ENCODE measurements at places on chromosomes 2 and 18.

GRCh38 chr2:23327887-23328286 lies 57.1 kb upstream of the KLHL29 start:
- DNase-seq: no peak

- no peak for DNase-seq
Measured at GRCh38 chr2:225317186-225317585, 82.3 kb upstream of the NYAP2 start.

- DNase-seq: no peak
Measured at GRCh38 chr18:33696332-33697162, 118.5 kb downstream of the ASXL3 start.

DNA sequence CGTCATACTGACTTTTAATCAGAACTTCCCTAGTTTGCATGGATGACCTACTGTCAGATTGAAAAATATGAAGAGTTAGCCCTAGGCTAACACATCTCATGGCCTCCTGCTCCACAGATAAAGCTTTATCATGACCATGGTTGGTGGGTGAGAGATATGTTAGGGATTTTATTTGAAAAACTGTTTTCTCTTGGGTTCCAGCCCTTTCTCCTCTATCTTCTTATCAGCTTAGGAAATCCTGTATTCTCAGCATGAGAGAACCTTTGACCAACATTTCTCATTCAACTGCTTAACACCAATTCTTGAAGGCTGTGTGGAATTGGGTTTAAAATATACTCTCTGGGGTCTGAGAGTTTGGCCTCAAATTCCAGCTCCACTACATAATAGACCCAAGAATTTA lies 1407.0 kb upstream of the CELF4 start:
- DNase-seq: no peak

DNA sequence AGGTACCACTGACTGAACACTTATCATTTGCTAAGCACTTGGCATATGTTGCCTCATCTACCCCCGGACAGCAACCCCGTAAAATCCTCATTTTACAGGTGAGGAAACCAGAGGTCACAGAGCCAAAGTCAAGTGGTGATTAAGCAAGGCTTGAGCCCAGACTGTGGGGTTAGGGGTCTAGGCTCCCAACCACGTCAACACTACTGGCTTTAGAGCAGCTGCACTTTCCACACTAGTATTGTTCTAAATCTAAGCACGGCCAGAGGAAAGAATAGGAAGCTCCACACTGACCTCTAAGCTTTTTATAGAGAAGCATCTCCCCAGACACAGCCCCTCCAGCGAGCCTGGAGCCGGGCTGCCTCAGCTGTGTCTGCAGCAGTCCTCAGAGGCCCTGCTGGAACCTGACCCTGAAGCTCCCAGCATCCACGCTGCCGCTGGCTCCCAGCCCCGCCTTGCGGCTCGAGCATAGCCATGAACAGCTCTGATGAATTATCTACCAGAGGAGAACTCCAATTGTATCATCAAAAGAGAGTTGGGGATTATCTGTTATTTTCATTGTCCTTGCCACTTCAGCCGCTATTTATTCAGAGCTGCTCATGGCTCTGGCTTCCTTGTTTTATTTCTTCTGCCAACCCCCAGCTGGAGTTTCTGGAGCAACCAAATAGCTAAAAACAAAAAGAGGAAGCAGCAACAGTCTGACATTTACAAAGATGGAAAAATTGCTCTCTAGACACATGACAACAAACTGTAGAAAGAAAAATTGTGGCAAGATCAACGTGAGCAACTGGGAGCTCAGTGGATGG lies 62.2 kb upstream of the RTN4 start:
- DNase-seq: no peak

DNA sequence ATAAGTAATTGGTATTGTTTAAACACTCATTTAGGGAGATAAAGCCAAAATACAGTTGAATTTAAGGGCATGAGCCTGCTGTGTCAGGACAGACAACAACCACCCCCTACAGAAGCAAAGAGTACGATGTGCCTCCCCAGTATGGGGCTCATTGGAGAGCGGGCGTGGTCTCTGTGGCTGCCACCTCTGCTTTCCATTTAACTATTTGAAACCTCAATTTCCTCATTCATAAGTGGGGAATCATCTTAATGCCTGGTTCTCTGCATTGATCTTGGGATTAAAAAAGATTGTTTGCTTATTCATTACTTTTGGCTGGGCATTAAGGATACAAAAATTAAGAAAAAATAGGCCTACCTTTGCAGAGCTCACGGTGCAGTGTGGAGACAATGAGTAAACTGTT lies 21.4 kb downstream of the KCNS3 start:
- DNase-seq: no peak

DNA sequence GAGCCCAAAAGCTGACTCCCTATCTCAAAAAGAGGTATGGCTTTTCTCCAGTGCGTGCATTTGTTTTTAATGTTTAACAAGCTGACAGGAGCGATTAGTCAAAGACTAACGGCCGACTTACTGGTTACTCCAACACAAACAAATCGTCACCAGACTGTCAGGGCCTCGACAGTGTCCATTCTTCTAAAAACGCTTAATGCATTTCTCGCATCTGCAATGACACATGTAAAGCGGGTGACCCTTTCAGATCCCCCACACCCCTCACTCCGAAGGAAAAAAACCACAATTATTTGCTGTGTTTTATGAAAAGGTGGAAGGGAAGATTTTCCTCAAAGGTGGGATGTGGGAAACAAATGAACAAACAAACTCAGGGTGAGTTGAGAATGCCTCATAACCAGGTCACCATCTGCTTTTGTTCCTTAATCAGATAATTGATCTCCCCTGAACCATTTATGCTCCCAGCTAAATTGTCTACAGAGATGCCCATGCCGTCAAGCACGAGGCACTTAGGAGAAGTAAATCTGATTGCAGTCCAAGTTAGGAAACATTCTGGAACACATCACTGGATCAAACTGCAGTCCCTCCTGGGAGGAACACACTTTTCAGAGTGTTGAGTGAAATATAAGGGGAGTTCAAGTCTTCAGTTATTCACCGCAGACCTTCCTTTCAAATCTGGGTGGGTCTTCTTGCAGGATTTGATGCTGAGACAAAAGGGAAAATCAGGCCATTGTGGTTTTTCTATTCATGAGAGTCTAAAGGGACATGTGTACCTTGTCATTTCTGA lies 340.8 kb downstream of the CMPK2 start:
- no peak for DNase-seq

DNA sequence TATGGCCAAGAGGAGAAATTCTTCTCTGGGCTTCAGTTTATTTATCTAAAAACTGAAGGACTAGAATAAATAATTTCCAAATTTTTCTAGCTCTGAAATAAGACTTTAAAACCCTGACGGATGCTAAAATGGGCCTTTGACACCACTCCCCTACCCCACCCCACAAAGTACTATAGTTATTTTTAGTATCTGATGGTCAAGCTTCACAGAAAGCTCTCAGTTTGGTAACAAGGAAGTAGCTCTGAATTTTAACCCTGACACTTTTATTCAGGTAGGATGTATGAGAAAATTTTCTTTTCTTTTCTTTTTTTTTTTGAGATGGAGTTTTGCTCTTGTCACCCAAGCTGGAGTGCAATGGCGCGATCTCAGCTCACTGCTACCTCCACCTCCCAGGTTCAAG lies 2.4 kb downstream of the RBKS start:
- no peak for DNase-seq

GRCh38 chr2:98572676-98573075 lies 35.6 kb downstream of the COA5 start:
- DNase-seq: no peak

GRCh38 chr2:147275943-147276342 lies 568.9 kb upstream of the ACVR2A start:
- no peak for DNase-seq

- DNase-seq: no peak
Measured at GRCh38 chr2:18186816-18187613, 308.5 kb downstream of the KCNS3 start.

- no peak for DNase-seq
Measured at GRCh38 chr18:76018210-76018609, 476.8 kb downstream of the ZNF516 start.

- no peak for DNase-seq
Measured at GRCh38 chr18:12278741-12279682, 24.9 kb downstream of the CIDEA start.

DNA sequence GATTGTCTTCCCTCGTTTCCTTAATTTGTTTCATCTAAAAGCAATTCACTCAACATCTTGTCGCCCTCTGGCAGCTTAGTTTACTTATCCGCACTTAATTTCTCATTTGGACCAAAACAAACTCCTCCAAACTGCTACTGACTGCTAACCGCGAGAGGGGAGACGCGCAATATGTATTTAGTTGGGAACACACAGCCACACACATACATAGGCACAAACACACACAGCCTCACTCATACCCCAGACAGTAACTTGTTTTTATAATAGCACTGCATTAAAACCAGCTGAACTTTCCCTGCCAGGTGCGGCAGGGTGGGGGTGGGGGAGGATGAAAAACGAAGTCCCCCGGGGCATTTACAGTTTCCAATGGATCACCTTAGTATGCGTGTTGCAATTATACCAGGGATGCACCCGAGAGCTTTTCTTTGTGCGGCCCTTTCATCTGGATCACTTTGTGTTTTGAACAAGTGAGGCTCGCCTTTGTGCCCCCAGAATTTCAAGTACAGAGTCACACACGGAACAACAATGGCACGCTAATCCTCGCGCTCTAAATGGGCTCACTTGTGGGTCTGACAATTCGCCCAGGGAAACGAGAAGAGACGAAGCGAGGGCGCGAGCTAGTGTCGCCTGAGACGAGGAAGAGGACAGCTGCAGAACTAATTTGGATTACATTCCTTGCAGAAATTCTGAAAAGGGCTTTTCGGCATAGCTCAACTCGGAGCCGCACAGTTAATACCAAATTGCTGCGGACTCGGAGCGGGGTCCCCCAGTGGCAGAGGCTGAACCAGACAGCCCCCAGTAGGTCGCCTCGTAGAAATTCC lies 2.4 kb downstream of the ERBB4 start:
- no peak for DNase-seq

GRCh38 chr2:124692707-124693106 lies 667.6 kb downstream of the CNTNAP5 start:
- DNase-seq: no peak

DNA sequence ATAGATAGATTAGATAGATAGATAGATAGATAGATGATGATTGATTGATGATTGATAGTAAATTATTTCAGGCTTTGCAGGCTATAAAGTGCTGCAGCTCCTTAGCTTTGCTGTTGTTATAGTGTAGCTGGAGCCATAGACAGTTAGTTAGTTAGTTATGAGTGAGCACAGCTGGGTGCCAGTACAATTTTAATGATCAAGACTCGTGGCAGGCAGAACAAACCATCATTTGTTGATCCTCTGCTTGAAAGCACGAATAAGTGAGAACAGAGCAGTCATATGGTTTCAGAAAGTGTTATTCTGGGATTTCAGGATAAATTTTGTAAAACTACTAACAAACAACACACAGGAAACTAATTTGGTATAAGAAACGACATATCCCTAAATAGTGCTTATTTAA lies 53.9 kb downstream of the THOC1 start:
- DNase-seq: no peak

GRCh38 chr2:216121255-216121654 lies 12.1 kb downstream of the XRCC5 start:
- DNase-seq: no peak

GRCh38 chr2:21757805-21758430 lies 634.1 kb downstream of the TDRD15 start:
- DNase-seq: no peak

DNA sequence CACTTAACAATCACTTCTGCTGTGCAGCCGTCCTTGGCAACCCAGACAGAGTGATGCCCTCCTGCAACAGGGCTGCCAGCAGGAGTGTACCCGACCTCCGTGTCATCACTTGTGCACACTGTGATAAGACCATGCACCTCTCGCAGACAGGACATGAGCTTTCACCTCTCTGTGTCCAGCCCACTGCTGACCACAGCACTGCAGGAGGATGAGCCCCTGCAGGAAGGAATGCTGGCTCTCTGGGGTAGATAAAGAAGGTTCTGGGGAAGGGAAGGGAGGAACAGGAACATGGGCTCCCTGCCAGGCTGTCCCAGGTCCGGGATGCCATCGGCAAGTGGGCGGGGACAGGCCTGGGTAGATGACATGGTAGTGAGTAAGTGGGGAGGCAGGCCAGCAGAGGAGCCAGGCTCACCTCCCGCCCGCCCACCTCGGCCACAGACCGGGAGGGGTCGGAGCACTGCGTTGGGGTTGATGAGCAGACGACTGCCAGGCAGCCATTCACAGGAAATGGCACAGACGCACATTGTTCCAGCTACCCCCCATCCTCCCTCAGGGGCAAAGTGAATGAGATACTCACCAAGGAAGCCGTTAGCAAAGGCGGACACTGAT lies 18.6 kb upstream of the COL6A3 start:
- peak; percentile 45 for DNase-seq

DNA sequence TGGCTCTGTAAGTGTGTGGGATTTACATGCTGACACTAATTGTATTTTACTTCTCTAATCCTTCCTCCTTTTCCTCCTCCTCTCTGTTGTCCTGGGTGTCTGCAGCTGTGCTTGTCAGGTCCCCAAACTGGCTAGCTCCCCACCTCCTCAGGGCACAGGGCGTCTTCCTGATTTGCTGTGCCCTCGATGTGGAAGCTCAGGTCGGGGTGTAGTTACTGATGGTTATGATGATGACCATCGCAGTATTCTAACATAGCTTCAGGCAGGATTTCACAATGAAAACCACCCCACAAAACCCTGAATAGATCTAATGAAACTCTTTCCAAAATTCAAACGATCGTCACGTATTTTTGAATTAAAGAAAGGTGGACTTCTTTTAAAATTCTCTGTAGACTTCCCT lies 428.4 kb downstream of the TGIF1 start:
- no peak for DNase-seq

- DNase-seq: no peak
Measured at GRCh38 chr2:226208726-226209125, 590.9 kb downstream of the IRS1 start.

GRCh38 chr2:235605312-235606003 lies 111.6 kb downstream of the AGAP1 start:
- DNase-seq: peak; percentile 6

GRCh38 chr2:139170406-139170805 lies 390.2 kb upstream of the NXPH2 start:
- no peak for DNase-seq

- no peak for DNase-seq
Measured at GRCh38 chr2:147538088-147538487, 306.7 kb upstream of the ACVR2A start.

GRCh38 chr2:196335221-196335634 lies 163.8 kb upstream of the STK17B start:
- no peak for DNase-seq

DNA sequence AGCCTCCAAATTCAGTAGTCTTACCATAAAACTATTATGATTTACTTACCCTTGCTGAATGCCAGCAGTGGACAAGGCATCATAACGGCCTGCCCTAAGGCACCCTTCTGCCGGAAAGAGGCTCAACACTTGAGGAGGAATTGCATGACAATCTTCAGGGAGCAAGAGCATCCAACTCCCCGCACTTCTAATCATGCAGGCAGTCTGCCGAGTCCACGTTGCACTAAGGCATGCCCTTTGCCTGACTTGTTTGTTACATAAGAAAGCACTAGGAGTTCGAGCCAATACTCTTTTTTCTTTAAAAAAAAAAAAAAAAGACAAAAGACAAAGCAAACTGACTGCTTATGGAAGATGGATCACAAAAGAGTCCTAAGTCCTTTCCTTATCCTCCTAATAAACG lies 17.9 kb upstream of the SPTBN1 start:
- DNase-seq: no peak

All from T-helper 9 cell (primary cell).